ENCODE measurements at places on chromosomes 1 and 21. TPM values are rescaled to one million over a fixed set of nuclear protein-coding genes. Genes with fewer than 3 reads are reported as not detected.

Gene SELENOF
- 172 TPM for total RNA-seq

Gene SEC22B
- total RNA-seq: 24.5 TPM

Gene MARK1
- 3.8 TPM for total RNA-seq

Gene MAGI3
- total RNA-seq: 0.83 TPM

Gene OLIG2
- not detected for total RNA-seq

Gene SLAMF7
- total RNA-seq: 119 TPM

Gene ADAM30
- not detected for total RNA-seq

All from activated B cell treated with CpG ODN at 0.5 μM for 24 hours (primary cell).